ENCODE measurements at places on chromosomes 12 and 14.

DNA sequence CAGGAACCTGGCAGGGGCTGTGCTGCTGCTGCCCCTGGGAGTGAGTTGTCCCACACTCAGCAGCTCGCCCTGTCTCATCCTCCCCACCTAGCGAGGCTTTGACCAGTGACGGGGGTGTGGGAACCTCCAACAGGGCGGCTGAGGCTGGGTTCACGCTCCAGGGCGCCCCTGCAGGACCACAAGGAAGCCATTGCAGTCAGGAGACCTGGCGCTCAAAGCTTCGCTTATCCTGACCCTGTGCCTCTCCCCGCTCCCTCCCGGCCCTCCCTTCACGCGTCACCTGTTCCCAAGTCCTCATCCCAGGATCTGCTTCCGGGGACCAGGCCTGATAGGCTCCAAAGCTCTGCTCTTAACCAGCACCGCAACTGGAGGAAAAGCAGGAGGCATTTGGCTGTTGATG is 272.0 kb upstream of the SFSWAP start:
- no peak for DNase-seq

- DNase-seq = peak; percentile 11
Observed at GRCh38 chr12:104358353-104359003, 54.9 kb downstream of the EID3 start.

DNA sequence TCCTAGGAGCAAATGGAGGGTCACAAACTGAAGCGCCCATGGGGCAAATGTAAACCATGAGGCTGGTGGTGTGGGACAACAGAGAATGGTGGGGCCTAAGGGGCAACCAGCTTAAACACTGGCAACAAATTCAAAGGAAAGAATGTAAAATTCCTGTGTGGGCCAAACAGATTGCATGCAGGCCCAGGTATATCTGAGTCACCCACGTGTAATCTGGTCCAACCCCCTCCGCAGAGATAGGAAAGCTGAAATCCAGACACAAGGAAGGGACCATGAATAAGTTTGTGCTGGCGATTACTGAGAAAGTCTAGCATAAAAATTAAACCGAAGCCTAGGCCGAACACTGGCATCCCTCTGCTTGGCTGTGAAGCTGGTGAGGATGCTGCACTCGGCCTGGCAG is 71.6 kb downstream of the ITPK1 start:
- DNase-seq = no peak

GRCh38 chr12:5587711-5588121 is 155.8 kb downstream of the NTF3 start:
- DNase-seq = no peak

GRCh38 chr14:88245321-88245720 is 77.7 kb downstream of the KCNK10 start:
- DNase-seq = peak; percentile 5

DNA sequence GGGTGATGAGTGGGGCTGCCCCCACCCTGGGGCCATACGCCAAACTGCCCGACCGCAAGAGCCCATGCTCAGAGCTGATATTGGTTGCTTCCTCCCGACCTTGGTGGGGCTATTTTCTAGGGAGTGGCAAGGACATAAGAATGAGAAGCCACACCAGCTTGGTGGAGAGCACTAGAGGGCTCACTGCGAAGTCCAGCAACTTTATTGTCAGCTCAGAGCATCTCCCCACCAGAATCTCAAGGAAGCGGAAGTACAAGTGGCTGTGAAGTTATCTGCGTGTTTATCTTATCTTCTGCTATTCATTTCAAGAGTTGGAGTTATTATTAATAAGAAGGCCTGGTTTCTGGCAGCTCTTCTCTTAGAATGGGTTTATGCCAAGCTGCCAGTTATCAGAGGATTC is 4.9 kb upstream of the PLXNC1 start:
- no peak for DNase-seq

All from left renal cortex interstitium (tissue), 4 donors.